ENCODE measurements at places on chromosomes 13 and 19. TPM values are rescaled to one million over a fixed set of nuclear protein-coding genes. Genes with fewer than 3 reads are reported as not detected.

The REXO1 gene
- 42.4 TPM for total RNA-seq

The OVOL3 gene
- total RNA-seq: not detected

The FCER2 gene
- 0.29 TPM for total RNA-seq

The GRK1 gene
- total RNA-seq: not detected

The MYO1F gene
- total RNA-seq: 2.2 TPM

The ZFP28 gene
- total RNA-seq: 5.2 TPM

The ZNF560 gene
- total RNA-seq: not detected

The ZNF613 gene
- total RNA-seq: 14.2 TPM

GRCh38 chr13:37645181-37645740 lies 46.7 kb upstream of the POSTN start:
- no peak for DNase-seq

DNA sequence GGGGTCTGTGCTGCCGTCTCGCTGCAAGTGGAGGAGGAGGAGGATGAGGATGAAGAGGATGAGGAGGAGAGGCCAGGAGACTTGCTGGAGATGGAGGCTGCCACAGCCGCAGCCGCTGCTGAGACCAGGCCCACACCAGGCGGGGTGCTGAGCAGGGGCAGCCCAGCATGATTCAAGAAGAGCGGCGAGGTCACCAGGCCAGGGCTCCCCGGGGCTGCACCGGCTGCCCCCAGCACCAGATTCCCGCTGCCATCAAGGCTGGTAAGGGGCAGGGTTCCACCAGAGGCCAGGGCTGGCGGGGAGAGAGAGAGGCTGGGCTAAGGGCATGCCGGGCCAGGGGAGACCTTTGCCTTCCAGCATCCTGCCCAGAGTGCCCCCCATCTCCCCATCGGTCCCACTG lies 15.3 kb downstream of the ZNF574 start:
- no peak for DNase-seq

- no peak for DNase-seq
These were observed 7.9 kb upstream of the KLK8 start for GRCh38 chr19:51009061-51009891.

GRCh38 chr13:111275995-111276618 lies 44.3 kb upstream of the TEX29 start:
- DNase-seq: no peak

DNA sequence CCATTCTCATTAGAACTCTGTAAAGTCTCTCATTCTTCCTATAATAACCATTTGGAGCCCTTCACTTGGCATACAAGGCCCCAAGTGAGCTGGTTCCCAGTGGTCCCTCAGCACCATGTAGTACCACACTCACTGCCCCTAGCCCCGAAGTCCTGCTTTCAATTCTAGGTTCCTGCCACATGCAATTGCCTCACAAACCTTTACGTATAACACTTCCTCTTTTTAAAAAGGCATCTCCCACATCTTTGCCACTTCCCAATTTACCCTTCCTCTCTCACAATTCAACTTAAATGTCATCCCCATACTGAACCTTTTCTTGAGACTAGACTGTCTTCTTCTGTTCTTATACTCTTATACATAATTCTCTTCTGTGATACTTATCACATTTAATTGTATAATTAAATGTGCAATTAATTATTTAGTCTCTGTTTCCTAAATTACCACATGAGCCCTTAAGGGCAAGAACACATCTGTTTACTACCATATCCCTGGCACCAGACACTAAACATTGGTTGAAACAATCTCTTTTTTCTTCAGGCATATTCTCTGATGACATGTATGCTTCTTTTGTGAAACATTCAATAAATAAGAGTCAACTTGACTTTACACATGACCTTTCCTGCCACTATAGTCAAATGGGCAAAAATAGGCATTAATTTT lies 304.0 kb downstream of the SPRY2 start:
- DNase-seq: no peak

GRCh38 chr13:105679838-105680237 lies 855.6 kb downstream of the EFNB2 start:
- no peak for DNase-seq

- no peak for DNase-seq
These were observed 299.5 kb downstream of the MZT1 start for GRCh38 chr13:72427757-72428528.

DNA sequence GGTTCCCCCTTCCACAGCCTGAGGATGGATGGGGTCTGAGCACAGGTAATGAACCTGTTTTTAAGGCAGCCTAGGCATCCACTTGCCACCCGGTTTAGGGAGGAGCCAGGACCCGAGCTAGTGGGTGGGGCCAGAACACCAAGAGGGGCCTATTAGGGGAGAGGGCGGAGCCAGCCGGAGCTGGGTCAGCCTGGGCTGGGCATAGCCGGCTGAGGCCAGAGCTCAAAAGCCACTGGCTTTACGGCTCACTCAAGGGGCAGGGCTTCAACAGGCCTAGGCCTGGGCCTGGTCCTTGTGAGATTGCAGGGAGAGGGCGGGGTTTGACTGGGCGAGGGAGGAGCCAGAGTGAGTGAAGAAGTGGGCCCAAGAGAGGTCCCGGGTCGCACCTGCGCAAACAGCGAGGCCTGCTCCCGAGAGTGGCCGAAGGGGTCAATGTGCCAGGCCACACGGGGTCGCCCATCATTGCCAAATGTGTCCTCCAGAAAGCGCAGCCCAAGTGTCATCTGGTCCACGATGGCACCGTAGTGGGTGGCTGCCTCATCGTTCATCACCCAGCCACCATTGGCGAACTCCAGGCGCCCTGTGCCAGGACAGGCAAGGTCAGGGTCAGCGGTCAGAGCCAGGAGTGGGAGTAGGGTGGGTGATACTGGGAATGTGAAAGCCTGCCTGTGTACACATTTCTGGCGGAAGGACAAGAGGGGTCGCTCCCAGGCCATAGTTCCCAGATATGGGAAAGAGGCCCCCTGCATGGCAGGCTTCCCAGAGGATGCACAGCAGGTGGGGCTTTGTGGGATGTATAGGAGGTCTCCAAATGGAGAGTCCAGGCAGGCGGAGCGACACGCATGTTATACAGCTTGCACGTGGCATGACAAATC lies 1.9 kb downstream of the MAN2B1 start:
- no peak for DNase-seq

GRCh38 chr19:1923319-1923718 lies 17.7 kb upstream of the CSNK1G2 start:
- DNase-seq: no peak

GRCh38 chr13:99926014-99926731 lies 45.4 kb downstream of the ZIC5 start:
- DNase-seq: no peak

GRCh38 chr13:105007166-105007808 lies 1528.2 kb downstream of the EFNB2 start:
- DNase-seq: no peak

GRCh38 chr19:40256512-40256911 lies 28.6 kb downstream of the AKT2 start:
- DNase-seq: no peak

- no peak for DNase-seq
These were observed 5.0 kb upstream of the C13orf46 start for GRCh38 chr13:113978741-113979481.

DNA sequence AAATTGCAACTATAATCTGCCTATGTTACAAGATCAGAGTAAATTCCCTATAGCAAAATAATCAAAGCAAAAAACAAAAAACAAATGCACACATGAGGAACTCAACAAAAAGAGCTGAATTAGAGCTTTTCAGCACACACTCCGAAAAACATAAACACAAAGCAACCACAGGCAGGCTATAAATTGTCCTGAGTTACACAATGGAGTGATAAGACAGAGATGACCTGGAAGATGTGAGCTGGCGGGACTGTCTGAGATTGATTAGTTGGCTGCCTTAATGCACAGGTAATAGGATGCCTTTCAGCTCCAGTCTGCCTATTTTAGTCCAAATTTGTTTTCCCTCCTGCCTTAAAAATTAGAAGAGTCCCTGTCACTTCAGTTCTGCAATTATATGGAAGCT lies 159.0 kb upstream of the FNDC3A start:
- no peak for DNase-seq

DNA sequence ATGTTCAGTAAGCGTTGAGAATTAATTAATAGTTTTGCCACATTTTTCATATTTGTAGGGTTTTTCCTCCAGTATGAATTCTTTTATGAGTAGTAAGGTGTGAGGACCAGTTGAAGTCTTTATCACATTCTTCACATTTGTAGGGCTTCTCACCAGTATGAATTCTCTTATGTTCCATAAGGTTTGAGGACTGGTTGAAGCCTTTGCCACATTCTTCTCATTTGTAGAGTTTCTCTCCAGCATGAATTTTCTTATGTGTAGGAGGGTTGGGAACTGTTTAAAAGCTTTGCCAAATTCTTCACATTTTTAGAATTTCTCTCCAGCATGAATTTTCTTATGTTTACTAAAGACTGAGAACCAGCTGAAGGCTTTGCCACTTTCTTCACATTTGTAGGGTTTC lies 40.3 kb downstream of the ZNF208 start:
- DNase-seq: no peak

DNA sequence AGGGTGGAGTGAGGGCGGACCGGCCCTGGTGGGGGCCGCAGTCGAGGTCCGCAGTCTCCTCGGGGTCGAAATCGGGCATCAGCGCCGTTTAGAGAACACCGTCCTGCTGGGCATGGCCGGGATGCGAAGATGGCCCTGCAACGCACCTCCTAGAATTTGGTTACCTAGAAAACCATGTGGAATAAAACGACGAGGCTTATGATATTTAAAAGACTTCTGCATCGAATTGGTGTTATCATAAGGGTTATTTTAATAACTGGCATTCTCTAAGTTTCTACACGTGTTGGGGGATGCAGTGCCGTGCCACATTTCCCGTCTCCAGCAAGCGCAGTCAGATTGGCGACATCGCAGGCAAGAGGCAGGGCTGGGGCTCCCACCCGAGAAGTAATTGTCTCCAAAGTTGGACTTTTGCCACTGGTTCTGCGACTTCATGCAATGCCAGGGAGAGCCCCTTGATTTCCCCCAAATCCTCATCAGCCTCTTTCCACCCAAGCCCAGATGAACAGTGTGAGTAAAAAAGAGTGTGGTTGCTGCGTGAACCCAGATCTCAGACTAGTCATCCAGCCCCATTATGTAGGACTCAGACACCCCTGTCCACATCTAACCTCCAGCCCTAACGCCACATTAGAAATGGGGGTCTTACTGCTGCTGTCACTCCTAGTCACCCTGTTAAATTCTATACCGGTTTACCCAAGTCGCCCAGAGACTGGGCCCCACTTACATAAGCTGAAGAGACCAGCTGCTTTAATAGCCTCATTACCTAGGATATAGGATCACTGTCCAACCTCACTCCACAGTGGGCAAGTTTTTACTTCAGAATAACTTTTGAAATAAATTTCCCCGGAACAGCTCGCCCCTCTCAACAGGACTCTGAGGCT lies 571 bp upstream of the DHRS12 start:
- no peak for DNase-seq

- no peak for DNase-seq
These were observed 102.7 kb downstream of the ELF1 start for GRCh38 chr13:40916207-40916998.

DNA sequence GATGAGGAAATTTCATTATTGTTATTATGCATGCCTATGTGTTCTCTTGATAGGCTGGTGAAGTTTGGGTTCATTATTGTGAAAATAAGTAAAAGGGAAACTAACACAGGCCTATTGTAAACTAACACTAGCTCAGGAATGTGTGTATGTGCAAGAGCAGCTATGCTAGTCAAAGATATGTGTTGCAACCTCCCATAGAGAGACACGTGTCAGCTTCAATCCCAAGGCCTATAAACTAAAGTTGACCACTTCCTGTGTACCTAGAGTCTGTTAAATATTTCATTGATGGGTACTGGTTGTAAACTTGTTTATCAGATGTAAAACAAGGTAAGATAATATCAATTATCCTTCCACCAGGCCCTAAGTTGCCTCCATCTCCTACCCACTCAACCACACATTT lies 44.7 kb upstream of the ZNF30 start:
- no peak for DNase-seq
